Aorta (tissue), 5 donors: ENCODE measurements at places on chromosomes 4 and X. TPM values are rescaled to one million over a fixed set of nuclear protein-coding genes. Genes with fewer than 3 reads are reported as not detected.

- DNase-seq = no peak
- no peaks in the 10 kb centered on the region for H3K36me3 ChIP-seq
- H3K4me3 ChIP-seq = no peak overlapping the region
- H3K4me1 ChIP-seq = no peaks in the 10 kb centered on the region
- no peaks in the 10 kb centered on the region for H3K27me3 ChIP-seq
Measured at GRCh38 chr4:44342800-44343199, 105.8 kb downstream of the KCTD8 start.

DNA sequence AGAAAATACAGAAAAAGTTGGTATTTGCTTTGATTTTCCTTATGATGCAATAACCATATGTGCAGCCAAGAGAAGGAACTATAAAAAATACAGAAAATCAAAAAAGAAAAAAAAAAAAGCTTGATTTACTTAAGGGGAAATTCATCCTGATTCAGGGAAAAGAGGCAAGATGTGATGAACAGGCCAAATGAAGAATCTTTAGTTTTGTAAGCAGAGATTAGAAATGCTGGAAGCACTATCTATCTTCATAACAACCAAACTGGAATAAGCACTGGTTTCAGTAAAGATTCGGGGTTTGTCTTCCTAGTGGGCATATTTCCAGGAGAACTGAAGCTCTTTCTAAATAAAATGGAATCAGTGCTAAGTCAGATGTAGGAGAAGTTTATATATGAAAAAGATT, 82.9 kb upstream of the KCNIP4 start:
- no peaks in the 10 kb centered on the region for H3K27me3 ChIP-seq
- H3K4me3 ChIP-seq = no peak overlapping the region
- no peaks in the 10 kb centered on the region for H3K36me3 ChIP-seq
- DNase-seq = no peak
- H3K27ac ChIP-seq = no peak overlapping the region
- no peaks in the 10 kb centered on the region for H3K4me1 ChIP-seq

GRCh38 chr4:146511381-146511780, 10.4 kb downstream of the SLC10A7 start:
- no peak for DNase-seq
- H3K4me3 ChIP-seq = no peak overlapping the region
- H3K36me3 ChIP-seq = no peaks in the 10 kb centered on the region
- no peaks in the 10 kb centered on the region for H3K27me3 ChIP-seq

SULT1E1 gene
- not detected for total RNA-seq

SPATA18 gene
- total RNA-seq = 12.5 TPM

DNA sequence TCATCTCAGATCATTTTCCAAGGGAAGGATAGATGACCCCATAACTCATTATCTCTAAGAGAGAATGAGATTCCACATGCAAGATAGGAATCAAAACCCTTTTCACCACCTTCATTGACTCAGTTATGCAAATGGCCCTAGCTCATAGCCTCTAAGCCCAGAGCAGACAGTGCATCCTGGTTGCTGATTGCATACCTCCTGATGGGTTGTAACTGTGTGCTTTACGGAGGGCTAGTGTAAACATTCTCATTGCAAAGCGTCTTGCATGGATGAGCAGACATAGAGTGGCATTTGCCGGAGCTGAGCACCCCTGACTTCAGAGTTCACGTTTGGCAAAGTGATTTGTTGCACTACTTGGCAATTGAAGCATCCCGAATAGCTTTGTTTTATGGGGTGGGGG, 151.0 kb downstream of the VCX3A start:
- no peaks in the 10 kb centered on the region for H3K4me1 ChIP-seq
- H3K36me3 ChIP-seq = no peaks in the 10 kb centered on the region
- no peaks in the 10 kb centered on the region for H3K27me3 ChIP-seq
- DNase-seq = no peak
- H3K27ac ChIP-seq = no peak overlapping the region

DNA sequence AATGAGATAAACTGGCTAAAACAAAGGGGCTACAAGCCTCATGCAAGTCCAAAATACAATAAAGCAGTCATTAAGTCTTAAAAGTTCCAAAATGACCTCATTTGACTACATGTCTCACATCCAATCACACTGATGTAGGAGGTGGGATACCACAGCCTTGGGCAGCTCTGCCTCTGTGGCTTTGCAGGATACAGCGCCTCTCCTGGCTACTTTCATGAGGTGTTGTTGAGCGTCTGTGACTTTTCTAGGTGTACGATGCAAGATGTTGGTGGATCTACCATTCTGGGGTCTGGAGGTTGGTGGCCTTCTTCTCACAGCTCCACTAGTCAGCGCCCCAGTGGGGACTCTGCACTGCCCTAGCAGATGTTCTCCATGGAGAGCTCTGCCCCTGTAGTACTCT, 944.9 kb downstream of the TECRL start:
- H3K36me3 ChIP-seq = no peaks in the 10 kb centered on the region
- no peak for DNase-seq
- H3K27me3 ChIP-seq = no peaks in the 10 kb centered on the region
- H3K27ac ChIP-seq = no peak overlapping the region
- no peaks in the 10 kb centered on the region for H3K4me1 ChIP-seq
- H3K4me3 ChIP-seq = no peak overlapping the region

- no peak overlapping the region for H3K27ac ChIP-seq
- H3K27me3 ChIP-seq = no peaks in the 10 kb centered on the region
- no peak for DNase-seq
- H3K4me3 ChIP-seq = no peak overlapping the region
Measured at GRCh38 chrX:2445662-2446623, 54.8 kb downstream of the DHRSX start.

- H3K4me3 ChIP-seq = no peak overlapping the region
- H3K27me3 ChIP-seq = no peaks in the 10 kb centered on the region
- H3K4me1 ChIP-seq = no peaks in the 10 kb centered on the region
- no peaks in the 10 kb centered on the region for H3K36me3 ChIP-seq
- no peak for DNase-seq
Measured at GRCh38 chr4:163398238-163398637, 54.5 kb downstream of the NPY5R start.

GPR173 gene
- total RNA-seq = 7.1 TPM

DNA sequence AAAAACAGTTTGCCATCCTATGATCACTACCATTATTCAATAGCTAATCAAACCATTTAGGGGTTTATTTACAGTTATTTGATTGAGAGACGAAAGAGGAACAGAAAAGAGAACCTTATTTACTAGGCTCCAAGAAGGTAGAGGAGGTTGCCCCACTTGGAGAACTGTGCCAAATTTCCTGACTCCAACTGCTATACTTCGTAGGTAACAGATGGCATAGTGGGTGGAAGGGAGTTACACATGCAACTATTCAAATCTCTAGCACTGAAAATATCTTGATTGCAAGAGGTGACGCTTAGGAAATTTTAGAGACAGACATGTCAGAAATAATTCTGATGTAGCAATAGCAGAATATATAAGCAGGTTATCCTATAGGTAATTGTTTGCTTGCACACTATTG, 38.0 kb upstream of the TMPRSS11F start:
- H3K4me3 ChIP-seq = no peak overlapping the region
- DNase-seq = no peak
- no peaks in the 10 kb centered on the region for H3K27me3 ChIP-seq
- no peaks in the 10 kb centered on the region for H3K4me1 ChIP-seq
- H3K27ac ChIP-seq = no peak overlapping the region

SHISA3 gene
- total RNA-seq = 5.5 TPM

DNA sequence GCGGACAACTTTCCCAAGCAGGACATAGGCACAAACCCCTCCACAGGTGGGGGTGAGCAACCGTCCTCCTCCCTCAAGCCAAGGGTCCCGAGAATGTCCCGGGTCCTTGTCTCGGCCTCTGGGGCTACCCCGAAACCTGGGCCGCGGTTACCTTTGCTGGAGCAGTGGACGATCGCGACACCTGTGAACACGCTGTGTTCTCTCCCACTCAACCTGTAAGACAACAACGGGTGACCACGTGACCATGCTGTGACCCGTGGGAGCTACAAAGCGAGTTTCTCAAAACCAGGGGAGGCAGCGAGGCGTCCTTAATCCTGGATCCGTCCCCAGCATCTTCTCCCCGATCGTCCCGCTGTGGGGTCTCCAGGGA, 17.9 kb downstream of the ASMTL start:
- no peaks in the 10 kb centered on the region for H3K27me3 ChIP-seq
- no peak overlapping the region for H3K4me3 ChIP-seq
- H3K4me1 ChIP-seq = no peaks in the 10 kb centered on the region
- no peak overlapping the region for H3K27ac ChIP-seq
- DNase-seq = peak; percentile 35

DNA sequence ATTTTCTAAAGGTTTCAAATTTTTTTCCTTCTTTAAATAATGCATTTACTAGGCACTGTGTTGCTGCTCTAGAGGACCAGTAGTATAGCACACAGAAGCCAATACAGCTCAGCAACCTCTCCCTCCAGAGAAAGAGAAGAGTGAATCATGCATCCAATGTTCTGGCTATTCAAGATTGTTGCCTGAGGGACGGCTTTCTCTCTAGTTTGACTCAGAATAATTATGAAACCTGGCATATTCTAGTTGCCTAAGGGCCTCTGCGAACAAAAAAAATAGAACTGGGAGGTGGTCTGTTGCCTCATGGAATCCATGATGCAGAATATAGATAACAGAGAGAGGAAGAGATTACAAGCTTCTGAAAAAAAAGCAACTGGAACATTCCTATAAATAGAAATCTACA, 1233.3 kb upstream of the PABPC4L start:
- H3K36me3 ChIP-seq = no peaks in the 10 kb centered on the region
- no peaks in the 10 kb centered on the region for H3K4me1 ChIP-seq
- H3K4me3 ChIP-seq = no peak overlapping the region
- DNase-seq = no peak
- H3K27me3 ChIP-seq = no peaks in the 10 kb centered on the region

DNA sequence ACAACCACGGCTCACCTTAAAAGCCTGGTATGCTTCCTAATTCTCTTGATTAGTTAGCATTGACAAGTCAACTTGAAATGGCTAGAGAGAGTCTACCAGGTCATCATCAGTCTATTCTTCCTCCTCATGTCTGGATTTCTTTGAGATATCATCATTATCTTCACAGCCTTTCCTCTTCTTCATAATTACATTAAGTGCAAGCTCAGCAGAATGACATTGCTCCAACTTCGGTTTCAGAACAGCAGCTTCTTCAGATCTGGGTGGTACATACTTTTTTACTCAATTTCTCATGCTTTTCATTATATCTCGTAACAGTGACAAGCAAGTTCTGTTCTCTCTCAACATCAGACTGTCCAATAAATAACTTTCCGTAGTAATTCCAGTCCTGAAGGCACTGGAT, 337.5 kb upstream of the TENM3 start:
- H3K4me1 ChIP-seq = no peaks in the 10 kb centered on the region
- no peak overlapping the region for H3K27ac ChIP-seq
- H3K4me3 ChIP-seq = no peak overlapping the region
- H3K36me3 ChIP-seq = no peaks in the 10 kb centered on the region
- H3K27me3 ChIP-seq = no peaks in the 10 kb centered on the region

DNA sequence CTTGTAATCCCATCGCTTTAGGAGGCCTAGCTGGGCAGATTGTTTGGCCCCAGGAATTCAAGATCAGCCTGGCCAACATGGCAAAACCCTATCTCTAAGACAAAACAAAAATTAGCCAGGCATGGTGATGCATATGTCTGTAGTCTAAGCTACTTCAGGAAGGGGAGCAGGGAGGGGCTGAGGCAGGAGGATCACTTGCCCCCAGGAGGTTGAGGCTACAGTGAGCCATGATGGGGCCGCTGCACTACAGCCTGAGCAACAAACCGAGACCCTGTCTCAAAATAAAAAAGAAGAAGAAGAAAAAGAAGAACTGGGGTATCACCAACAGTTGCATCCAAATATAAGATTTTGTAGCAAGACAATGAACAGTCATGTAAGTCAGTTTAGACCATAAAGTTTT, 47.3 kb upstream of the NFKB1 start:
- H3K27ac ChIP-seq = no peak overlapping the region
- no peak for DNase-seq
- no peaks in the 10 kb centered on the region for H3K27me3 ChIP-seq
- no peaks in the 10 kb centered on the region for H3K4me1 ChIP-seq
- no peaks in the 10 kb centered on the region for H3K36me3 ChIP-seq

DNA sequence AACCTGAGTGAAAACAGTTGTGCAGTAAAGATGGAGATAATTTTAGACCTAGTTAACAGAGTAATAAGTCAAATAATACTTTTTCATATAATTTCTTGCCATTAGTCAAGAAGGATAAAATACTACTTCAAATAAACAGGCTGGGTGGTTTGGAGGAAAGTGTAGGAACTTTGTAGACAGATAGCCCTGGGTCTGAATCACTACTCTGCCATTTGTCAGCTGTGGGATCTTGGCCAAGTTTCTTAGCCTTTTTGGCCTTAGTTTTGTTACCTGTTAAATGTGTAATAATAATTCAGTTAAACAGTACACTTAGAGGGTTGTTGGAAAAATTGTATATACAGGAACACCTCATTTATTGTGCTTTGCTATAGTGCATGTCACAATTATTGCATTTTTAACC, 163.7 kb downstream of the NPNT start:
- H3K4me3 ChIP-seq = no peak overlapping the region
- H3K4me1 ChIP-seq = peaks cover 3% of the 10 kb centered on the region
- no peak overlapping the region for H3K27ac ChIP-seq
- no peak for DNase-seq

DNA sequence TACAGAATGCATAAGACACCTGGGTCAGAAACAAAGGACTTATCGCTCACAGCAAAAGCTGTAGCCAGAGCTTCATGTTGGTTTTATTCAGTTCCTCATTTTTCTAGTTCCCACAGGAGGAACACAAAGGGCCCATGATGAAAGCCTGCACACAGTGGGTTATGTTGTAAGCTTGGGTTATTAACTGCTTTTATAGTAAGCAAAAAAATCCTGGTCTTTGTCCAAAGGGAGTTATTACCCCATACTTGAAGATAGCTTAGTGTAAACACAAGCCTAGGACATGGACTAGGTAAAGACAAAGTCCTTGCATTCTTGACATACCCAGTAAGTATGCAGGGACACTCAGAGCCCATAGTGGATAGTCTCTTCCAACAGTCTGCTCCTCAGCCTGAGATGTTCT, 11.7 kb downstream of the BBS12 start:
- H3K4me3 ChIP-seq = no peak overlapping the region
- no peak overlapping the region for H3K27ac ChIP-seq
- peaks cover 3% of the 10 kb centered on the region for H3K36me3 ChIP-seq
- no peaks in the 10 kb centered on the region for H3K27me3 ChIP-seq
- no peak for DNase-seq
- no peaks in the 10 kb centered on the region for H3K4me1 ChIP-seq

MAGEB18 gene
- total RNA-seq = not detected
